ENCODE measurements at places on chromosomes 6 and 20. TPM values are rescaled to one million over a fixed set of nuclear protein-coding genes. Genes with fewer than 3 reads are reported as not detected.

The PPP1R11 gene
- 55.9 TPM for total RNA-seq

The SMLR1 gene
- total RNA-seq, result not detected

The PANK2 gene
- 51.4 TPM for total RNA-seq

The RGL2 gene
- total RNA-seq, result 31.5 TPM

The NR2E1 gene
- total RNA-seq, result not detected

The NNAT gene
- not detected for total RNA-seq

The SLC35B2 gene
- 27.6 TPM for total RNA-seq

DNA sequence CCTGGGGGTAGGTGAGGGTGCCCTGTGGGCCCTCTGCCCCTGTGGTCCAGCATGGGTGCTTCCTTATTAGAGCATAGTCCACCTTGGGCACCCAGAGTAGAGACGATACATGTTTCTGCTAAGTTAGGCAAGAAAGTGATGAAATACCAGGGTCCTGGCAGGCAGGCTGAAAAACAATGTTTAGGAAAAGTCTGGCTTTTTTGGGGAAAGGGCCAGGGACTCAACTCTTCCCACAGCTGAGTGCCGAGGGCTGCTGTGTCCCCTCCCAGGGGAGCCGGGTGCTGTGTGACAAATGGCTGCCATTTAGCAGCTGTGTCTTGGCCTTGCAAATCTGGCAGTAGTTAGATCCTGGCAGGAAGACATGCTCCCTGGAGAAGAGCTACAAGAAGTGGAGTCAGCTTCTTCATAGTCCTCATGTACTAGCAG is 61.5 kb downstream of the RREB1 start:
- no peak overlapping the region for H3K27ac ChIP-seq
- H3K4me1 ChIP-seq, result peaks cover 12% of the 10 kb centered on the region
- no peak overlapping the region for H3K4me3 ChIP-seq
- no peaks in the 10 kb centered on the region for H3K27me3 ChIP-seq

DNA sequence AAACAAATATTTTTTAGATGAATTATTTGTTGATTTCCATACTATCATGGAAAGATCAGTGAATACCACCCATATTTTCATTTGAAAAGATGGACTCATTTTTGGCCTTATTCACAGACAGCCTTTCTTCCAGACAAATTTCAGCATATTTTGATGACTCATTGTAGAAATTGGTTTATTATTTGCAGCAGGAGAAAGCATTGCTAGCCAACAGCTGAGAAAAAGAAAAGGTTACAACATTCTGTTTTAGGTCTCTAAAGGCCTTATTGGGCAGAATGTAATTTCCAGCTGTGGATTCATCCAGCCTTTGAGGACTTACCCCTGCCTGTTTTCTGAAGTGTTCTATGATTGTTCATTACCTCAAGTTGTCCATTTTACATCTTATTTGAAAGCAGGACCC is 201.9 kb downstream of the PLCB4 start:
- H3K36me3 ChIP-seq, result no peaks in the 10 kb centered on the region
- DNase-seq, result no peak
- H3K4me3 ChIP-seq, result no peak overlapping the region
- H3K4me1 ChIP-seq, result no peaks in the 10 kb centered on the region
- no peak overlapping the region for H3K27ac ChIP-seq

DNA sequence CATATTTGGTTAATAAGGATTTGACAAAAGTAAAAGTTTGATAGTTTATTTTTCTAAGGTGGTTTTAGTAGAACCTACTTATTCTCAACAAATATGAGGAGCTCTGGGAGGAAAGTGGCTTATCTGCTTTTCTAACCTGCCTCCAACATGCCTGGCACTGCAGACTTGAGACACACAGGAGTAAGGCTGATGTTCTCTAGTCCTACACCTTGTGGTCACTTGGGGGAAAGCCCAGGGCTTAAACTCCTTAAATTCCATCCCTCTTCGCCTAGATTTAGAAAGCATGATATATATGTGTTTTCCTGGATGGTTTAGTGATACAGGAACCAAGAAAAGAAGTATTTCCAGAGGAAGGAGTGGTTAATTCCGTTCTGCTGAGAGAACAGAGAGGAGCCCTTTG is 39.9 kb upstream of the SAMD5 start:
- no peak for DNase-seq
- no peak overlapping the region for H3K4me3 ChIP-seq
- H3K27ac ChIP-seq, result no peak overlapping the region
- H3K4me1 ChIP-seq, result no peaks in the 10 kb centered on the region
- H3K36me3 ChIP-seq, result no peaks in the 10 kb centered on the region

The KCNK16 gene
- total RNA-seq, result not detected

DNA sequence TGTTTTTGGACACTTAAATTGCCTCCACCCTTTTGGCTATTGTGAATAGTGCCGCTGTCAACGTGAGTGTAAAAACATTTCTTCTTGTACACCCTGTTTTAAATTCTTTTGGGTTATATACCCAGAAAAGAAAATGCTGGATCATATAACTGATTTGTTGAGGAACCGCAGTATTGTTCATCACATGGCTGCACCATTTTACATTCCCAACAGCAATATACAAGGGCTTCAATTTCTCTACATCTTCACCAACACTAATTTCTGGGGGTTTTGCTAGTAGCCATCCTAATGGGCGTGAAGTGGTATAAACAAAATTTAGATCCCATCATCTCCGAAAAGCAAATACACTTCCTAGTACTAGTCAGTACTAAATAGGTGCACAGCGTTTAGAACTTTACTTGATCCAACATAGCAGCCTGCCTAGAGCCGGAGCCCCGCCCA is 579 bp upstream of the BPHL start:
- H3K36me3 ChIP-seq, result peaks cover 17% of the 10 kb centered on the region
- H3K27ac ChIP-seq, result peak overlapping the region; percentile 81
- H3K4me3 ChIP-seq, result peak overlapping the region; percentile 80
- H3K27me3 ChIP-seq, result no peaks in the 10 kb centered on the region

The CST7 gene
- 115 TPM for total RNA-seq

DNA sequence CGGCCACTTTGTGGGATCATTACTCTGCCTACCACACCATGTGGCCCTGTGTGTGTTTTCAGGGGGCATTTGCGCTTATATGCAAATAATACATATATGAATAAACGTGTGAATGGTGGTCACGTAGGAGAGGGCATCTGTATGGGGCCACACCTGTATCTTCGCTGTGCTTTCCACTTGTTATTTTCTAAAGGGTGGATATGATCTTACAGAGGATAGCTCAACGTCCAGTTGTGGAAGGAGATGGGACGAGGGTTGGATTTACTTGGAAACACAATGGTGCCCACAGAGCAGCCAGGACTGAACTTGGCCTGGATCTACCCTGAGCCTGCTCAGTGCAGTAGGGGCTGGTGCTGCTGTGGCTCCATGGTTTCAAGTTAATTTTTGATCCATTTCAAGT is 93.3 kb downstream of the YTHDF1 start:
- H3K27me3 ChIP-seq, result no peaks in the 10 kb centered on the region
- no peak overlapping the region for H3K4me3 ChIP-seq
- no peak for DNase-seq
- no peaks in the 10 kb centered on the region for H3K36me3 ChIP-seq
- H3K27ac ChIP-seq, result no peak overlapping the region
- H3K4me1 ChIP-seq, result no peaks in the 10 kb centered on the region

DNA sequence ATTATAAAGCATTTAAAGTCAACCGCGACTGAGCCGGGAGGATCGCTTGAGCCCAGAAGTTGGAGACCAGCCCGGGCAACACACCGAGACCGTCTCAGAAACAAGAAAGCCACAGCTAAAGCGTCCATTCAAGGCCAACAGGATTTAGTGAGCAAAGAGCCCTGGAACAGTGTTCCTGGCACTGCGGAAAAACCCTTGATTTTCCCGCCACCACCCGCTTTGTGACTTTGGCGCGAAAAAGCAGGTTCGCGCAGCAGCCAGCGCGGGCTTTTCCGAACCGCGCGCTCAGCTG is 669 bp downstream of the PCNA start:
- peak overlapping the region; percentile 94 for H3K27ac ChIP-seq
- H3K27me3 ChIP-seq, result no peaks in the 10 kb centered on the region
- H3K36me3 ChIP-seq, result peaks cover 49% of the 10 kb centered on the region
- peak overlapping the region; percentile 89 for H3K4me3 ChIP-seq
- DNase-seq, result no peak

The CYP39A1 gene
- not detected for total RNA-seq

GRCh38 chr20:37846573-37846972 is 56.4 kb upstream of the VSTM2L start:
- no peak for DNase-seq
- H3K27me3 ChIP-seq, result no peaks in the 10 kb centered on the region
- H3K4me3 ChIP-seq, result no peak overlapping the region
- peaks cover 24% of the 10 kb centered on the region for H3K36me3 ChIP-seq
- no peaks in the 10 kb centered on the region for H3K4me1 ChIP-seq
- no peak overlapping the region for H3K27ac ChIP-seq

- H3K4me3 ChIP-seq, result no peak overlapping the region
- peaks cover 12% of the 10 kb centered on the region for H3K4me1 ChIP-seq
- peaks cover 19% of the 10 kb centered on the region for H3K27me3 ChIP-seq
- H3K36me3 ChIP-seq, result no peaks in the 10 kb centered on the region
- no peak overlapping the region for H3K27ac ChIP-seq
- no peak for DNase-seq
These were observed 2.8 kb upstream of the GINM1 start for GRCh38 chr6:149563203-149563927.

GRCh38 chr6:53634184-53634631 is 31.3 kb downstream of the KLHL31 start:
- no peak for DNase-seq
- H3K4me1 ChIP-seq, result peaks cover 13% of the 10 kb centered on the region
- H3K27me3 ChIP-seq, result peaks cover 27% of the 10 kb centered on the region
- no peaks in the 10 kb centered on the region for H3K36me3 ChIP-seq

GRCh38 chr6:155328074-155328538 is 13.8 kb upstream of the TFB1M start:
- DNase-seq, result no peak
- no peak overlapping the region for H3K4me3 ChIP-seq
- no peaks in the 10 kb centered on the region for H3K27me3 ChIP-seq
- H3K36me3 ChIP-seq, result no peaks in the 10 kb centered on the region

GRCh38 chr20:19320005-19320404 is 107.6 kb downstream of the SLC24A3 start:
- H3K27me3 ChIP-seq, result no peaks in the 10 kb centered on the region
- H3K36me3 ChIP-seq, result no peaks in the 10 kb centered on the region
- H3K27ac ChIP-seq, result no peak overlapping the region
- no peak for DNase-seq
- no peak overlapping the region for H3K4me3 ChIP-seq

- peaks cover 6% of the 10 kb centered on the region for H3K36me3 ChIP-seq
- no peak for DNase-seq
- H3K27me3 ChIP-seq, result peaks cover 13% of the 10 kb centered on the region
- peak overlapping the region; percentile 64 for H3K27ac ChIP-seq
These were observed 111.2 kb downstream of the SCML4 start for GRCh38 chr6:107712665-107713551.

DNA sequence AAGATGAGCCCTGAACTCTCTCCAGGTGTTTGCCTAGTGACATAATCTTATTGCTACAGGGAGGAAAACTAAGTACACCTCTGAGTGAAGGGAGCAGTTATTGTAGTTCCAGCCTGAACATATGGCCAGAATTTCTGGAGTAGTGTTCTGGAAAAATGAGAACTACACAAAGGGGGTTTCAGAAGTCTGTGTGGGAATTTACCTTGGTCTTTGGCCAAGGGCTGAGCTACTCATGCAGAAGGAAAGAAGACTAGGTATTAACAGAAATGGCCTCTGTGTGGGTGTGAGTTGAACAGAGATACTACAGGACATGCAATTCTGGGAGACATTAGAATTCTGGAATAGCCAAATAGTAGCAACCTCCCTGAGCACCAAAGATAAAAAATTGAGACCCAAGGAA is 1009.7 kb upstream of the GJE1 start:
- H3K27me3 ChIP-seq, result no peaks in the 10 kb centered on the region
- no peak overlapping the region for H3K4me3 ChIP-seq
- no peaks in the 10 kb centered on the region for H3K4me1 ChIP-seq
- no peak for DNase-seq

The SLC4A11 gene
- total RNA-seq, result 1.6 TPM

The TRIM31 gene
- not detected for total RNA-seq

- H3K27ac ChIP-seq, result no peak overlapping the region
- H3K4me3 ChIP-seq, result no peak overlapping the region
- no peaks in the 10 kb centered on the region for H3K4me1 ChIP-seq
- no peaks in the 10 kb centered on the region for H3K27me3 ChIP-seq
These were observed 236.5 kb downstream of the CDKAL1 start for GRCh38 chr6:20770773-20771172.

DNA sequence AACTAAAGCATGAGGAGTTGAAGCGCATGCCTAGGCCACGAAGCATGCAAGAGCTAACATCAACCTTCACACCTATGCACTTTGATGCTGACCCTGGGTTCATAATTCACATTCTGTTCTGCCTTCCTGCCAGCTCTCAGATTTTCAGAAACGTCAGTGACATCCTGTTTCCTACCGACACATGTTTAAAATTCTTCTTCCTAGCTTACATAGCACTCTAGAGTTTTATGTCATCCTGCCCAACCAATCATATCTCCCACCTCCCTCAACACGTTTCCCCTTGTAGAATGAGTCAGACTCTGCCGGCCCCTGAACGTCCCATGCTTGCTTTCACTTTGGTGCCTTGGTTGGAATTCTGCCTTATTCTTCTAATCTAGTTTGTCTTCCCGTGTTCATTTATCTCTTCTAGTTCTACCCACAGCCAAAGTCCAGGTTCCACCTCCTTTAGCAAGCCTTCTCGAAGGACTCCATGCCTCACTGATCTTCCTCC is 97.2 kb upstream of the MAP7 start:
- DNase-seq, result peak; percentile 37
- H3K4me1 ChIP-seq, result peaks cover 1% of the 10 kb centered on the region
- no peak overlapping the region for H3K27ac ChIP-seq
- H3K36me3 ChIP-seq, result no peaks in the 10 kb centered on the region
- H3K4me3 ChIP-seq, result no peak overlapping the region

The BPIFB1 gene
- total RNA-seq, result not detected

- H3K4me3 ChIP-seq, result no peak overlapping the region
- no peak for DNase-seq
- H3K27me3 ChIP-seq, result no peaks in the 10 kb centered on the region
- no peak overlapping the region for H3K27ac ChIP-seq
These were observed 121.1 kb upstream of the ASF1A start for GRCh38 chr6:118772886-118773285.

DNA sequence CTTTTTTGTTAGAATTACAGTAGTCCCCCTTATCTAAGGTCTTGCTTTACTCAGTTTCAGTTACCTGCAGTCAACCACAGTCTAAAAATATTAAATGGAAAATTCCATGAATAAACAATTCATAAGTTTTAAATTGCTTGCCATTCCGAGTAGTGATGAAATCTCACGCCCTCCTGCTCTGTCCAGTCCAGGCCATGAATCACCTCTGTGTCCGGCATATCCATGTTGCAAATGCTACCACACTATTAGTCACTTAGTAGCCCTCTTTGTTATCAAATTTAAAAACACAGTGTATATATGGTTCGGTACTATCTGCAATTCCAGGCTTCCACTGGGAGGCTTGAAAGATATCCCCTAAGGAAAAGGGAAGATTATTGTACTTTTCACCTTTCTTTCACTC is 164.6 kb upstream of the FAM83B start:
- H3K36me3 ChIP-seq, result no peaks in the 10 kb centered on the region
- H3K4me3 ChIP-seq, result no peak overlapping the region
- no peak for DNase-seq
- H3K27ac ChIP-seq, result no peak overlapping the region
- no peaks in the 10 kb centered on the region for H3K4me1 ChIP-seq

GRCh38 chr6:71290611-71291010 is 2.0 kb downstream of the OGFRL1 start:
- H3K4me3 ChIP-seq, result peak overlapping the region; percentile 4
- peaks cover 26% of the 10 kb centered on the region for H3K27me3 ChIP-seq
- DNase-seq, result no peak
- H3K4me1 ChIP-seq, result peaks cover 24% of the 10 kb centered on the region
